HEK293T (cell line): ENCODE measurements at places on chromosomes 7 and 10.

DNA sequence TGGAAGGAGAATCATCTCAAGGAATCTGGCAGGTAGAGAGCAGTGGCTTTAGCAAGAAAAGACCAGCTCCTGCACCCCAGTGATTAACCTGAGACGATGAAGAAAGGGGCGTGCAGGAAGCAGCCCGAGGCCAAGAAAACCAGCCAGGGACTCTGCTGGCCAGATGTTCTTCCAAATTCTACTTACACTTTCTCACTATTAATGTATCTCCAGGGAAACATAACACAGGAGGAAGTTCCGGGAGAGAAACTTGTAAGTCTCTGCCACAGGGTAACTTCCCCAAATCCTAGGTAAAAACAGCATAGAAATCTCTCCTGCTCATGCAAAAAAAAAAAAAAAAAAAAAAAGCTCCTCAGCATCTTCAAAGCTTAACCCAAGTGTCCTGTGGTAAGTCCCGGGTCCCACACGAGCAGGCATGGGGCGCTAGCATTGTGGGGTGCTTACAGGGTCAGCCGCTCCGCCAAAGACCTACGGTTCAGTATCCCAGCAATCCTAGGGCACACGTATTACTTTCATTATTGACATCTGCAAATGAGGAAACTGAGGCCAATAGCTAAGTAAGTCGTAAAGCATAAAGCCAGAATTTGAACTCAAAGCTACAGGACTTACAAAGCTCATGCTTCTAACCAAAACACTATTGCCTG, 97.2 kb upstream of the GNA12 start:
- no peak for DNase-seq

DNA sequence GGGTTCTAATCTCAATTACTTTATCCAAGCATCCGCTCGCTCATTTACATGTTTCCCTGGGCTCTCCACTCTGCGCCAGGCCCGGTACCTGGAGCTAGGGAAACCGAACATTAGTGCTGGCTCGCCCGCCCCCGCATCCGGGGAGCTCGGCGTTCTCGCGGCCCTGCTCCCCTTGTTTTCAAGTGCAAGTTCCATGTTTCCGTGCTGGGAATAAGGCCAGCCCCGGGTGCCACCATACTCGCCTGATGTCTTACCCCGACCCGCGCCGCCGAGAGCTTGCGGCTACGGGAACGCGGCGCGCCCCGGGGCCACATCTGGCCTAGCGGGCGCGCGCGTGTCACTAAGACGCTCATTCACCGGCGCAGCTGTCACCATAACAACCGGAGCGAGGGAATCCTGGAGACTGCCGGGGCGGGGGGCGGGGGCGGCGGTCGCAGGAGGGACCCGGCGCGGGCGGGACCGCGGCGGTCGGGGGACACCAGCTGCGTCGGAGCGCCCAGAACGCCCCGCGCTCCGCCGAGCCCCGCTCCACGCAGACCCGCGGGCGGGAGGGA, at the start of gene NEURL1:
NEURL1 (plus strand) TSS at position 344 of the 554 bp plus-strand sequence. CDS start 683 bp downstream, outside the sequence.
- peak; percentile 52 for DNase-seq

DNA sequence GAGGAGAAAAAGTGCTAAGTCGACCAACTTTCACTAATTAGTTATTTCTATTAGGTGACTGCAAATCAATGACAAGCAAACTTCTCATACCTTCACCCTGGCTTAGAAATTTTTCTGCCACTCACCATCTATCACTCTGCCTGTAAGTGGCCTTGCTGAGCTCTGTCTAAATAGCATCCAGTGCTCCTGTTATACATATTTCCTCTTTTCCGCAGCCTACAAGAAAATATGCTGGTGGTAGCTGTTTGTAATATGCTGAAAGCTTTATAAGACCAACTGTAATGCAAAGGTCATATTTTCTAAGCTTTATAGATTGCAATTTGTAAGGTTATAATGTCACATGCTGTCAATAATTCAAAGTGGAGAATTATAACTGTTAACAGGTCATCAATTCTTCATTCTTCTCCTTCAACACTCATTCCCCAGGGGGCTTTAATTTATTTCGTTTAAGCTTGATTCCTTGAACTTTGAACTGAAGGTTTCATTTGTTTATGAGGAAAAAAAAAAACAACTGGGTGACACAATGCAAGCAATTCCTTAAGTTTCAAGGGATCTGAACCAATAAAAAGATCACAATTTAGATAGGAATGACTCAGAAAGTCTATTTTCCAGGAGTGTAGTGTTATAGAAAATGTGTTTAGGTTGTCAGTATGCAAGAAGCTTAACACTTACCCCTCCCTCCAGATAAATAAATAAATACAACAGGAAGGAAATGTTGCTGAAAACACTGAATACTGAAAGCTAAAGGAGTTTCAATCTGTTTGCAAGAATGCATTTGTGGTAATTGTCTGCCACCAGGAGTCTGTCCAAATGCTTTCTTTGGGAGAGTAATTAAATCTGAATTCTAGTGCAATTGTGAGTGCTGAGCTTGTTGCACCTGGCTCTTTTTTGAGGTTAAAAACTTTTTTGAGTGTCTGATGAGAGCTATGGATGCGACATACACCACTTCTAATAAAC, 183.7 kb downstream of the SORCS1 start:
- DNase-seq = peak; percentile 54

GRCh38 chr7:92623544-92623943, 33.4 kb upstream of the FAM133B start:
- DNase-seq = no peak

DNA sequence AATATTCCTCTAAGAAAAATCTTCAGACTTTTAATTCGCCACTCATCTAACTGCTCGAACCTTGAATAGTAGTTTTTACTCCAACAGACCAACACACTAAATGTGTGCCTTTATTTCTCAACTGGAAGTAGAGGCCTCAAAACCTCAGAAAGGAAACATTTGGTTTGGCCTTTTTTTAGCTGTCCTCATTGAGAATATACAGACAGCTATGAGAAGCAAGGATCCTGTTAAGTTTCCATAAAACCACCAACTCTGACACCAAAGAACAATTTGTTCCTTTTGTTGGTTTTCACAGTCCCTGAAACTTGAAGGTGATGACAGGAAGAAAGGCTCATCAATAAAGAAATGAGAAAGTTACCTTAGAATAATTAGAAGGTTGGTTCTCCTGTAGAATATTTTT, 199.2 kb upstream of the MEOX2 start:
- DNase-seq = no peak

DNA sequence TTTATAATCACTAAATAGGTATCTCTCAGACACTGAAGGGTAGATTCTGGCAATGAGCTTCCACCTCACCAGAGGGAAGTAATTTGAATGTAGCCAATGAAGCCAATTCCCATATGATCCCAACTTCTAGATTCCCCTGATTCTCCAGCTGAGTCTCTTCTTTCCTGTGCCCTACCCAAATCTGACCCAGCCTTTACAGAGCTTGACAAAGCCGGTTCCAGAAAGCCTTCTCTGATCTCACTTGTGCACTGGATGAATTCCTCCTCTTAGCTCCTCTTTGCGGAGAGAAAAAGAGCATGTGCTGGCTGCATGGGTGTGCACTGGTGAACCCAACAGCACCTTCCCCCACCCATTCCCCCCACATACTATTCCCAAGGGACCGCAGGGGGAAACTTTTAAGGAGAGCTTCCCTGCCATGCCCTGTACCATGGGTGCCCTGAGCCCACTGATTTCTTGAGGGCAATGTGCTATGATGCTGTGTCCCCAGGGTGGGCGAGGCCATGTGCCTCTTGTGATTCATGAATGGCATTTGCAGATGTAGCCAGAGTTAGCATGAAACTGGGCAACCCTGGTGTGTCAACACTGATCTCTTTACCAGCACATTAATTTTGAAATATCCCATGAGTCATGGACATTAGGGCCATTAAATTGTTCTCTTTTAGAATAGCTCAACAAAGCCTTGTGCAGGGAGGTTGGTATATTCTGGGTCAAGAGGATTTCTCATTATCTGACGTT, 50.4 kb upstream of the PLEKHA1 start:
- DNase-seq = no peak

DNA sequence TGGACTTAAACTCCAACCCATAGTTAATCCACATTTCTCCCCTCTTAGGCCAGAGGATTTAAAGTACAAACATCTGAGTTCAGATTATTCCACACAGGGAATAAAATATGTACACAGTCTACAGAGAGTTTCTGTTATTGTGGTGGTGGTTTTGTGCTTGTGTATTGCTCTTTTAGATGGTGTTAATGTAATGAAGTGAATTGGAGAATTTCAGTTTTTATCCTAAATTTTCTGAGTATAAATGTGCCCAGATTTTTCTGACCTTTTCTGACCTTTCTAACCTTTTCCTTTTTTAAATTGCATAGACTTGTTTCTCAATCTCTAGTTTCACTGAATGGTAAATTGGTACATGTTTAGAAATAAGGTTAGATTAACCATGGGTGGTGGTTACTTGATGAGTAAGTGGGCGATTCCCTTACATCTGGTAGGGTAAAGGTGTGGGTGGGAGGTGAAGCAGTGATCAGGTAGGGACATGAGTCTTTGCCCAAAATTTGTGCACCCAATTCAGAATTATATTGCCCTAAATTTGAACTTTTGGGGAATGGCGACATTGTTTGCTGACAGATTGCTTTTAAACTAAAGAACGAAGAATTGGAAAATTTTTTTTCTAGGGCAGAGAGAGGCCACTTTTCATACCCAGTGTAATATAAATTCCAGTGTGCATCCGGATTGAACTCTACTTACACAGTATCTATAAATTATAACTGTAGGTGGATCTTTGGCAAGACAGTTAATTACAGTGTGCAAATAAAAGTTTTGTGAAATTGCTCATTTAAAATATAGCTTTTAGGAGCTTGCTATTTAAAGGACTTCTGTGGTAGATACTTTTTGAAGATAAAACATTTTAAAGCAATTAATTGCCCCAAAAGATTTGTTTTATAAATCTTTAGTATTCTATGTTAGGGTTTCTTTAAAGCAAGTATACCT, 62.2 kb downstream of the ST7 start:
- DNase-seq = no peak

DNA sequence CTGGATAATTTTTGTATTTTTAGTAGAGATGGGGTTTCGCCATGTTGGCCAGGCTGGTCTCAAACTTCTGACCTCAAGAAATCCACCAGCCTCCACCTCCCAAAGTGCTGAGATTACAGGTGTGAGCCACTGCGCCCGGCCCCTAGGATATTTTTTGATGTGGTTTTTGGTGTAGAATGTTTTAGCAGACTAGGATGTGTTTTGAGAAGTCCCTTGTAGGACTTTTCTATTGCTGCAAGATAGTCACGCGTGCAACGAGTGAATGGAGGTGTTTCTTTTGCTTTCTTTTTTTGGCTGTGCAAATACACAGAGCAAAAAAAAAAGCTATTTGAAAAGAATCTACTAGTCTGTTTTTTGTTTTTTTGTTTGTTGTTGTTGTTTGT, 29.8 kb upstream of the KLF6 start:
- no peak for DNase-seq
